ENCODE measurements at places on chromosomes 4 and X.
A peak's percentile ranks its signal among the peaks of the same experiment; 100 is the strongest.

DNA sequence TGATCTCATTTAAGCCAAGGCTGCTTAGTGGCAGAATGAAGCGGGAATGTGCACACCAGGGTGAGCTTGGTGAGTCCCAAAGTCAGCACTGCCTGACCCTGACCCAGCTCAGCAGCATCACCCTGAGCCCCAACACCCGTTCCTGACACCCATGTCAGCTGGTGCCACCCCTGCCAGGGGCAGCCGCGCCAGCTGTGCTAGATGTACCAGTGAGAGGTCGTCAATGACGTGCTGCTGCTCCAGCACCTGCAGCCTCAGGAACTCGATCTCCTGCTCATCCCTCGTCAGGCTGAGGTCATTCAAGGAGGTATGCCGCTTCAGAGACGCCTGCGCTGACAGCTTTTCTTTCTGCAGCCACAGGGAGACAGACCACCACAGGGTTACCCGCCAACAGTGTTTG, 61.7 kb upstream of the C4orf50 start:
- no peak for DNase-seq

- DNase-seq, result no peak
Observed at GRCh38 chr4:160110891-160111290, 1008.0 kb downstream of the RAPGEF2 start.

DNA sequence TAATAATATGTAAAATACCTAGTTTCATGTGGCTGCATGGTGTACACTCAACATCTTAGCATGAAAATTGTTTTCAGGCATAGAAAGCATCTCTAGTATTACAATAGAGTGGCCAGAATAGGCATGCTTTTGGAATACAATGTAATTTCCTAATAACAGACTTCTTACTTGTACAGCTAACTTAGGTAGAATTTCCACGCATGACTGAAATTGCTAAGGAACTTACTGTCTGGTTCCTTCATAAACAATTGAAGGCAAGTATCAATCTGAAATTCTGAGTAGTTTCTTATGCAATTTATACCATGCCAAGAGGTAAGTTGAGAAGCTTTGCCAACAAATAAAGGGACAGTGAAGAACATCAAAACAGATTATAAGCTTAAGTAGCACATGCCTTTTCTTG, 26.7 kb downstream of the SULT1E1 start:
- DNase-seq, result no peak

- no peak for DNase-seq
Observed at GRCh38 chr4:76494243-76494642, 59.2 kb downstream of the SHROOM3 start.

- DNase-seq, result peak; percentile 65
Observed at GRCh38 chr4:183823434-183823833, 81.7 kb upstream of the STOX2 start.

GRCh38 chrX:41824551-41824950, 98.8 kb downstream of the CASK start:
- peak; percentile 27 for DNase-seq

DNA sequence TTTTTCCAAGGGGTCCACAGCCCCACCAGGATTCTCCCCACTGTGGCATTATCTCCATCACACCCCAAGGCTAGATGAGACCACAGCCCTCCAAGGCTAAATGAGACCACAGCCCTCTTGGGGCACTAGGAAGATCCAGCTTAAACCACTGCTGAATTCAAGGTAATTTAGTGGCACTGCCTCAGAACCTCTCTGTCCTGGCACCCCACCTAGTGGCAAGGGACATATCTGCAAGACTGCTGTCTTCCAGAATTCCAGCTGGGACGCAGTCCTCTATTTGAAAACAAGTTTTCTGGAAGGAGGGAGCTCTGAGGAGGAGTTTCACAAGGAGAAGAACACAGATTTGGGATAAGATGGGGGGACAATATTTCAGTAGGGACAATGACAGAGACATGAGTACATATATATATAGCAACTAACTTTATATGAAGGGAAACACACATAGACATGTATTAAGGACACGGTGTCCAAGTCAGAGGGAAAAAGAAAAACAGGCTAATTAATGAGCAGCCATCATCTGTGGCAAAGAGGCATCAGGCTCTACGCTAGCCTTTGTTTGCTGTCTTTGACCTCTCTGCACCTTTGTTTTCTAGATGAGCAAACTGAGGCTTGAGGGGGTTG, 9.3 kb downstream of the CETN2 start:
- no peak for DNase-seq

- DNase-seq, result no peak
Observed at GRCh38 chr4:76322236-76322635, 15.7 kb downstream of the STBD1 start.

DNA sequence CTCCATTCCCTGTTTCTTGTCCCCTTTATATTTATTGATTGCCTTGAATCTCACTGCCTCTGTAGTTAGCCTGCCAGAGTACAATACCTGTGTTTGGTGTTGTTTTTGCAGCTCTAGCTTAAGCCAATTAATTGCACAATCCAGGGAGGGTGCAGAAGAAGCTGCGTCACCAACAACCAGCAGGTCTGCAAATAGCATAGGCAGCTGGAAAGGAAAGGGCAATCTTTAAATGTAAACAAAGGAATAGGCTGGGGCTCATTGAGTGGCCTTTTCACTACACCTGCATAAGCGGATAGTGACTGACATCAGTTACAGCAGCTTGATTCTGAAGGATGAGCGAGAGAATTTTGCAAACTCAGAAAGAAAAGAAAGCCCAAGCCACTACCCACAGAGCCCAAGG, 106.8 kb upstream of the RAI2 start:
- DNase-seq, result no peak

- no peak for DNase-seq
Observed at GRCh38 chrX:119069128-119069527, 3.7 kb upstream of the CT47C1 start.

DNA sequence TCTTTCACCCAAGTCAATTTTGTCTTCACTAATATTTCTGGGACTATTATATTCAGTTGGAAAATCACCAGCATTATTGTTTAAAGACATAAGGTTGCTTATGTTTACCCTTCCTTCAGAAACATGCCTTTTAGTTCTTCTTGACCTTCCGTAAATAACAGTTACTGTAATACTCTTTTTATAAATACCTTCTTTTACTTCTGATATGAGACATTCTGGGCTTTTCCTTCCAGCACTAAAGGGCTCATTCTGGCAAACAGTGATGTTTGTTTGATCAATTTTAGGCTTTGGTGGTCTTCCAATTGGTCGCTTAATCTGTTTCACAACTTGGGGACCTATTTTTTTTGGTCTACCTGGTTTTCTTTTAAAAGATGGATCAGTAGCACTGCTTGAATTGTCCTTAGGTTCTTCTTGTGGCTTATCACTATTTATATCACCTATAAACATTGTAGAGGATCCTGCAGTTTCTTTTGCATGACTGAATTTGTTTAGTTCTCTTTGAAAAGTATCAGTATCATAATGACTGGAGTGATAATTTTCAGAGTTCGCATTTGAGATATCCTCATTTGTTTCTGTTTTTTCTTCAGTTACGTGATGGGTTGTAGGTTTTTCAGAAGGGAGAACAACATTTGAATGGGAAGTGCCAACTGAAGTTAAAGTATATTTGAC, 64.8 kb downstream of the NCAPG start:
- DNase-seq, result no peak

DNA sequence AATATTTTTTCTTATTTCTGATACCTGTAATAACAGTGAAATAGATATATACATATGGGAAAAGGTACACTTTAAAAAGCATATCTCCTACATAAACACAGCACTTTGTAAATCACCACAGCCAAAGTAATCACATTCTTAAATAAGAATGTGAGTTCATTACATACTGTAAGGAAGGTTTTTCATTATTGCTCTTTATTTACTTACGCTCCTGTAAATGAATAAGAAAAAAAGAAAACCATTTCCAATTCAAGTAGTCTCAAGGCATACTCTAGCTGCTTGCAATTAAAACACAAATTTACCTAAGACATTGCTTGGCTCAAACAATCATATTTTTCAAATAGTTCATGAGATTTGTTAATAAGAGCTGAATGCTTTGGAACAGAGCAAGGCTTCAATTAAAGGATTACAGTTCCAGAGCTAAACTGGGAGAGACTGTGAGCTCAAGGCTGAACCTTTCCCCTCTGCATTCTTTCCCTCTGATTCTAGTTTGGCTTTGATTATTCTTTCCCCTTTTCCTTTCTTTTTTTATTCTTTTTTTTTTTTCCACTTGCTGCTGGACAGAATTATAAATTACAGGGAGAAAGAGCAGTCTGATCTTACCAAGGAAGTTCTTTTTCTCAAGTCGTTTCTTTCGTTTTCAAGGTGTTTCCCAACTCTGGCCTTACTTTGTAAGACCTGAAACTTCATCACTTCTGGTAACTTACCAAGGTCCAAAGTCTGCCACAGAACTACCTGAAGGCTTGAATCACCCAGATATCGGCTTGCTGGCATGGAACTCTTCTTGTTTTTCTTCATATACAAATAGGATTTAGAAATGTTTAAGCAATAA, 278.3 kb downstream of the INPP4B start:
- DNase-seq, result no peak

DNA sequence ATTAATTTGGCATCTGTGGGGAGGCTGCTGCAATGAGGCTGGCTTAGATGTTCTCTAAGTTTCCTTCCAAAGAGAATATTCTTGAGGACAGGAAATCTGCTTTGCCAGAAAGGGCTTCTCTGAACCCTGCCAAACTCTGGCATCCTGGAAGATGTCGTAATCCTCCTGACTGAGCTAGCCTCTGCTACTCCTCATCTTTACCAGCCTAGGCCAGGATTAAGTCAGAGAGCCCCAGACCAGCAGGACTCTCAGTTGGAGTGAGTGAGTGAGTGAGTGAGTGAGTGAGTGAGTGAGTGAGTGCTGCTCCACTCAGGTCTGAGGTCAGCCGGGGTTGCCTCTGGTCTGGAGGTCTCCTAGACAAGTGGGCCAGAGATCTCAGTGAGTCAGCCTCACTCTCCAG, 104.9 kb upstream of the SOD3 start:
- peak; percentile 38 for DNase-seq

- DNase-seq, result no peak
Observed at GRCh38 chr4:2489081-2489805, 20.3 kb downstream of the RNF4 start.

- no peak for DNase-seq
Observed at GRCh38 chrX:49237060-49237459, 1.8 kb downstream of the CCDC22 start.

GRCh38 chr4:130485371-130485770, 1389.4 kb downstream of the C4orf33 start:
- no peak for DNase-seq

DNA sequence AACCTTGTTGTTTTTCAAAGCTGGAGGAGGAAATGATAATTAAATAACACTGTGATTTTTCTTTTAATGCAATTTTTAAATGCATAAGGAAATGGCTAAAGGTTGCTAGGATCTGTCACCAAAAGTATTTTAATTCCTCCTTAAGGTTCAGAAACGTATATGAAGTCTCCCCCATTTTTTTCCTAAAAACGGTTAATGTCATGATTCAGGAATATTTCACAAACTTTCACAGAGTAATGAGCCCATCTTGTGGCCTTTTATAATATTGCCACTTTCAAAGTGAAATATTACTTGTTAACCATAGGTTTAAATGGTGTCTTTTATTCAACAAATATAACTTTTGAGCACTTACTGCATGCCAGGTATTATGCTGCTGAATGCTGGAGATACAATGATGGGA, 99.5 kb upstream of the USP38 start:
- DNase-seq, result no peak

DNA sequence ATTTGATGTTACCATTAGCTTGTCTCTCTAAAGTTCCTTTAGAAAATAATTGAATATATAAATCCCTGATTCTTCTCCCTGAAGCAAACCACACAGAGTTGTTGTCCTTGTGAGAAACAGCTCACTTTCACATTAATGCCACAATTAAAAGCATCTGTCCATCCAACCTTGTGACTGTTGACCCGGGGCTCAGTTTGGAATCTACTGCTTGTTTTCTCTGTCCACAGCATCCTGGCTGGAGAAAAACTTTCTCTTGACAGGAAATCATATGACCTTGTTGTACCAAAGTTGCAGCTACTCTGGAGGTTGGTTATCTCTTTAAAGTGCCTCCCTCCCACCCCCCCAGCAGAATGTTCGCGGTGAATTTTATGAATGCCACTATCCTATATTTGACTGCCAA, 3.1 kb downstream of the PRKG2 start:
- DNase-seq, result no peak

DNA sequence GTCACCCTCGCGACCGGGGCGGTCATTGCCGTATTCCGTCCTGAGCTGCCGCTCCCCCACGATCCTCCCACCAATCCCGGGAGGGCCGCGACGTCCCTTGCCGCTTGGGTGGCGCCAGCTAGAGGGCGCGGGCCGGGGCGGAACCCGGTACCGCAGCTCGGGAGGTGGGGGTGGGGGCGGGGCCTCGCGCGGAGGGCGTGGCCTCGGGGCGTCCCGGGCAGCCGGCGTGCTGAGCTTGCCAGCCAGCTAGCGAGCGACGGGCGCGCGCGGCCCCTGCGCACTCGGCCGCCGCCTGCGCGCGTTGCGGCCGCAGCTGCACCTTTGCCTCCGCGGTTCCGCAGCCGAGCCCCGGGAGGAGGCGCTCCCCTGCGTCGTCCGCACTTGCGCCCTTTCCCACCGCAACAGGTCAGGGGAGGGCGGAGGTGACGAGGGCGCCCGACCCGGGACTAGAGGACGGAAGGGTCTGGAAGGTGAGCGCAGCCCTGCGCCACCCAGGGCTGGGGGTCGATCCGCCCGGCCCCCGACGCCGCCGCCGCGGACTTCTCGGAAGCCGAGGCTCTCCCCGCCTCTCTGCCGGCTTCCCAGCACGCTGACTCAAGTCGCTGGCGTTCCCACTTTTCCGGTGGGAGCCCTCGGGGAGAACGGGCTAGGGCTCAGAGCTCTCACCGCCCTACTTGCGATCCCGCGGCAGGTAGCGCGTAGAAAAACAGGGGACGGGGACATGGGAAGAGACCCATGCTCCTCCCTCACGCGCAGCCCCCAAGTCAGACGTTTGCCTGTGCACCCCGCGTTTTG, at the start of gene AFF1:
TSS of gene AFF1 (plus strand) at position 241 of the 795 bp plus-strand sequence. CDS start 13,523 bp downstream, outside the sequence.
- peak; percentile 85 for DNase-seq

GRCh38 chr4:81049907-81050306, 19.4 kb downstream of the BMP3 start:
- no peak for DNase-seq

GRCh38 chrX:36568946-36569345, 439.2 kb upstream of the FAM47C start:
- no peak for DNase-seq

DNA sequence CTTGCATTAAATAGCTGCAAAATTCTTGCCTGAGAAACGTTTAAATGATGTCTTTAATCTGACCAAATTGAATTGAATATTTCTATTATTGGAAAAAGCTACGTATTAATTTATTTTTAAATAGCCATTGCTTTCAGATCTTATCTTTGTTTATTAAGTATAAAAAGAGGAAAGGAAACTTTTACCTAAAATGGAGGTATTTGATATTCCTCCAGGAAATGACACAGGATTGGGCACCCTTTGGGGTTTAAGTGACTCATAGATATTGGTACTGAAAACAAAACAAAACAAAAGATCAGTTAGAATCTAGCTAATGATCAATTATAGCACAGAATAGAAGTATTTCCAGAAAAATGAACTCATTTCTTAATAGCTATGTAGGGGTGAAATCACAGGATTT, 34.1 kb downstream of the PLS3 start:
- DNase-seq, result no peak

All from NCI-H226 (cell line).